HL-60 (cell line): ENCODE measurements at places on chromosomes 5 and 9.

GRCh38 chr5:77957-78804, 13.8 kb upstream of the PLEKHG4B start:
- peak; percentile 60 for DNase-seq

- DNase-seq = no peak
Measured at GRCh38 chr5:81757404-81757803, 6.5 kb upstream of the SSBP2 start.

DNA sequence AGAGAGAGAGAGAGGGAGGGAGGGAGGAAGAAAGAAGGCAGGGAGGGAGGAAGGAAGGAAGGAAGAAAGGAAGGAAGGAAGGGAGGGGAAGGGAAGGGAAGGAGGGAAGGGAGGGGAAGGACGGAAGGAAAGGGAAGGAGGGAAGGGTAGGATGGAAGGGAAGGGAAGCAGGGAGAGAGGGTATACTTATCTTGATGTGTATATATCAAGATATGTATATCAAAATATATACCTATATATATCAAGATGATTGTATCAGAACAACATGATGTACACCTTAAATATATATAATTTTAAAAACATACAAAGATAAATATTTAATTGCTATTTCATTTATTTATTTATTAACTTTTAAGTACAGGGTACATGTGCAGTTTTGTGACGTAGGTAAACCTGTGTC, 96.8 kb upstream of the ADAMTS16 start:
- DNase-seq = no peak

DNA sequence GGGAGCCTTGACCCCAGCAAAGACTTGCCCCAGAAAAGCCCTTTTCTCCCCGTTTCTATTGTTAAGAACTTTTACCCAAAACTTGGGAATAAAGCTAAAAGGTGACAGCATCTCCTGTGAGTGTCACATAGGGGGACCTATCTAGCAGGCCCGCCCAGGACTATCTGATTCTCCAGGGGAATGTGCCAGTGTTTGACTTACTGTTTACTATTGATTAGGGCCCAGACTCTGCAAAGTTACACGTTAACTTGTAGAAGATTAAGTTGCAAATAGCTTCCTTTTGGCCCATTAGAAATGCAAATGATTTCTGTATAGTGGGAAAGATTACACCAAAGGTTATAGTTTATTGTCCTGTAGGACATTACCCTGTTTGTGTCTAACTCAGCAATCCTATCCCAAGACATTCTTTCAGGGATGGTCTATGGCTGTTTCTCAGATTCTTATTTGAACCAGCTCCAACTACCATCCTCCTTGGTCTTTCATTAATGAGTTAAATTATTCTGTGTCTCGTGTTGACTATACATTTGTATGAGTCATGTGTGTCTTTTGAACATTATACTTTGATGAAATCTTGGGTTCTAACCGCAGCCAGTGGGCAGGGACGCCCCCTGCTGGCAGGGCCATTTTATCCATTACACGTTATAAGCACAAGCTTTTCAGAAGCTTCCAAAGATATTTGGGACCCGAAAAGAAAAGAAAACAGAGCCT, 60.7 kb downstream of the HRH2 start:
- peak; percentile 67 for DNase-seq

- DNase-seq = no peak
Measured at GRCh38 chr9:120500733-120501132, 79.2 kb downstream of the CDK5RAP2 start.
